ENCODE measurements at places on chromosomes 12 and 14.

DNA sequence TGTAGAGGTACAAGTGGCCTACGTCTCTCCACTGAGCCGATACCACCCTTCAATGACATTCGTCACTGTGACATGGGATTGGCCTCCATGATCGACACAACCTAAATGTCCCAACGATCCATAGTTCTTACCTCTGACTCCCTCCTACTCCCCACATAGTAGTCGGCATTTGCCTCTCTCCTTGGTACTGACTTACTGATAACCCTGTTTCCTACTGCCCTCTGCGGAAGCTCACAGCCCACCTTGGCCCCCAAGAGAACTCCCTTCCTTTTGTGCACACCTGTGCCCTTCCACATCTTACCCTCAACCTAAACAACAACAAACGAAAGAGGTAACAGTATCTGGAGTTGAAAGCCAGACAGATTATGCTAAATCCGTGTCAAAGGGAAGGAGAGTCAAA lies 23.9 kb downstream of the VSX2 start:
- DNase-seq: no peak

- DNase-seq: no peak
Observed at GRCh38 chr12:109469517-109469916, 7.6 kb downstream of the KCTD10 start.

- DNase-seq: no peak
Observed at GRCh38 chr12:73599268-73599667, 938.4 kb upstream of the ATXN7L3B start.

GRCh38 chr12:39277416-39277815 lies 165.5 kb downstream of the KIF21A start:
- DNase-seq: no peak

GRCh38 chr12:110690127-110690430 lies 1.2 kb upstream of the HVCN1 start:
- DNase-seq: no peak

- DNase-seq: no peak
Observed at GRCh38 chr12:67829896-67830295, 159.4 kb upstream of the IFNG-AS1 start.

- no peak for DNase-seq
Observed at GRCh38 chr12:99658671-99659349, 11.3 kb downstream of the GARIN6 start.

GRCh38 chr14:50675597-50675996 lies 7.5 kb upstream of the SAV1 start:
- DNase-seq: no peak

GRCh38 chr12:125148316-125148715 lies 83.1 kb downstream of the AACS start:
- DNase-seq: no peak

GRCh38 chr12:67804168-67804567 lies 155.6 kb downstream of the DYRK2 start:
- no peak for DNase-seq
